ENCODE measurements at places on chromosomes 1 and 21. TPM values are rescaled to one million over a fixed set of nuclear protein-coding genes. Genes with fewer than 3 reads are reported as not detected.

PCP4L1 gene
- 0.13 TPM for polyA plus RNA-seq

BTBD8 gene
- polyA plus RNA-seq = 2.1 TPM

DNA sequence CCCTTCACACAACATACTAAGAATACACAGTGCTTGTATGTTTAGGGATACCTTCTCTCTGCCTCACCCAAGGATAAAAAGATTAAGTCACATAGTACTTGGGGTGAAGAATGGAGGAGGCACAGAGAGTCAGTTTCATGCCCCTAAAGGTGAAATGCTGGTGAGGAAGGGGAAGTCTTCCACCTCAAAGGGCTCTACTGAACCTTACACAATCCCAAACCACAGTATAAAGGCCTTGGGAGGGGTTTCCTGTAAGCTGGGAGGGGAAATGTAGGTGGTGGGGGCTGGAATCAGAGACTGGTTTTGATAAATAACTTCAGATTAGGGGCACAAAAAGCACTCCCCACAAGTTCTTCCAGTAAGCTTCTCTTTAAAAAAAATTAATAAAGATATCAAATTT is 3.5 kb downstream of the MINDY1 start:
- DNase-seq = no peak

DNA sequence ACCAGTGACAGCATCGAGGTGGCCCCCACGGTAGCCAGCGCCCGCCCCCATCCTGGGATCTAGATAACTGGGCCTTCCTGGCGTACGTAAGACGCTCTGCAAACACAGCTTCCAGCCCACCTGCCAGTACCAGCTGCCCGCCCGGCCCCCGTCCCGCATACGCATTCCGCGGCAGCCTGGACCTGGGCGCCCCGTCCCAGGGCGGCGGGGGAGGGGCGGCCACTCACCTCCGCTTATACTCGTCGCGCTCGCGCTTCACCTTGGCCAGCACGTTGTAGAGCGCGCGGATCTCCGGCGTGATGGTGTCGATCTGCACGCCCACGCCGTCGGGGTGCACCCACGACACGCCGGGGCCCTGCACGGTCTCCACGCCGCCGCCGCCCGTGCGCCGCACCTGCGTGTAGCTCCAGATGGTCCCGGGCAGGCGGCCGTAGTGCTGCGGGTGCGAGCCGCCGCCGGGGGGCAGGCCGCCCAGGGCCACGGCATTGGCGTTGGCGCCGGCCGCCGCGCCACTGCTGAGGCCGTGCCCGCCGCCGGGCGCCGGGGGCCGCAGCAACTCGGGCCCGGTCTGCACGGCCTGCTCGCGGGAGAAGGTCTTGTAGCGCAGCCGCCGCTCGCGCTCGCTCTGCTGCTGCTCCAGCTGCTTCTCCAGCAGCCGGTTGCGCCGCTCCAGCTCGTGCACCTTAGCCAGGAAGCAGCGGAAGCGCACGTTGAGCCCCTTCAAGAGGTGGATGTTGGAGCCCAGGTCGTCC is 859 bp downstream of the IFFO2 start:
- DNase-seq = peak; percentile 57

- DNase-seq = peak; percentile 14
These were observed 59.2 kb downstream of the TIAM1 start for GRCh38 chr21:31284797-31285397.

- no peak for DNase-seq
These were observed 166.8 kb downstream of the BACH1 start for GRCh38 chr21:29465546-29465945.

- DNase-seq = no peak
These were observed 779 bp downstream of the SON start for GRCh38 chr21:33543505-33544129.

- peak; percentile 4 for DNase-seq
These were observed 954.9 kb downstream of the ADGRL2 start for GRCh38 chr1:82755671-82756070.

DNA sequence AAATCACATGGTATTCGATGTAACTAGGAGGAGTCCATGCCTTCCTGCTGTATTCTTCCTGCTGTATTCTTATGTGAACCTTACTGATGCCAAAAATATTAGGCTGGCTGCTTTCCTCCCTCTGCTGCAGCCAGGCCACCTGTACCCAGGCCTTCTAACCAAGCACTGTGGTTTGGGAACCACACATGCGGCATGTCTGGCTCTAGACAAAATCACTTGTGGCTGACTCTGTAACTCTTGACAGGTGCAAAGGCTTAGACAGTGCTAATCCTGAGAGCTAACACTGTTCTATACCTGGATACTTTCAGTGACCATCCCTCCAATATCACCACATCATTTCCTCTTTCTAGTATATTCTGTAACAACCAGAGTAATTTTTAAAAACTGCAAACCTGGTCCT is 67.7 kb downstream of the PCP4 start:
- no peak for DNase-seq

GRCh38 chr1:48803474-48803873 is 26.8 kb upstream of the BEND5 start:
- DNase-seq = no peak

All from muscle of leg (tissue), 16 donors.